ENCODE measurements at places on chromosomes 12 and 14.

DNA sequence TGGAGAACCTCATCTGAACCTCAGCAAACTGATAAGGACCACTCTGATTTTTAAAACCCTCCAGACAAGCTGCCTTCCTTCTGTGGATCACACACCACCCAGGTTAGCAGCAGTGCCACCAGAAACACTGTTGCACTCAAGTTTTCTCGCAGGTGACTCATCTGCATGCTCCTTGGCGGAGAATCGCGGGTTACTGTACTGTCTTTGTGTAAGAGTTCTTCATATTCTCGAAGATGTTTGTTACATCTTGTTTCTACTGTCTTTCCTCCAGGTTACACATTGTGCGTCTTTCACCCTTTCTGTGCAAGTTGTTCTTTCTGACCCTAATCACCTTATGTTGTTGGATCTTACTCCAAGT is 331.2 kb downstream of the CACNA1C start:
- DNase-seq, result no peak

DNA sequence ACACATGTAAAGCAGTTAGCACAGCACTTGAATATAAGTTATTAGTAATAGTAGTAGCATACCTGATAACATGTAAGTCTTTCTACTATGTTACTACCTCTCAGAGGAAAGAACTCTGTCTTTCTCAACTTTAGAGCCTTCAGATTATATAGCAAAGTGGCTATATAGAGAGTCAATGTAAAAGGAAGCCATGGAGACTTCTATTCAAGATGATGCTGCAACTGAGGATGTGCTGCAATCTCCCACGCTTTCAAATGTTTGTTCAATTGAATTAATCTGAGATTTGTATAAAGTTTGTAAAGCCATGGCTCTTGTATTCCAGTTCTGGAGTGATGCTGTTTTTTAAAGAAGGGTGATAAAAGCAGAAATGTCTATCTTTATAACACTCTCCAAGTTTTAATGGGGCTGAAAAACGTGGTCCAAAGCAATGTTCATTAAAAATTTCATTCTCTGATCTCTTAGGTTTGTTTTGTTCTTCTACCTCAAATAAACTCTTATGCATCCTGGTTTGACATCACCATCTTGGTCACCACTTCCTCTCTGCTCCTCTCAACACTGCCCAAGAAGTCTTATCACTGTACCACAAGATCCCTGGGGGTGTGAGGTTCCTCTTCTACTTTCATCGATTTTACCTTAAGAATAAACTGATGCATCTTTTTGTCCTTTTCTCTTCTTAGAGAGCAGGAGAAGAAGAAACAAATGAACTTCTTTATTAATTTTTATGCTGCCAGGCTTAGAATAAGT is 40.6 kb downstream of the C12orf42 start:
- no peak for DNase-seq

DNA sequence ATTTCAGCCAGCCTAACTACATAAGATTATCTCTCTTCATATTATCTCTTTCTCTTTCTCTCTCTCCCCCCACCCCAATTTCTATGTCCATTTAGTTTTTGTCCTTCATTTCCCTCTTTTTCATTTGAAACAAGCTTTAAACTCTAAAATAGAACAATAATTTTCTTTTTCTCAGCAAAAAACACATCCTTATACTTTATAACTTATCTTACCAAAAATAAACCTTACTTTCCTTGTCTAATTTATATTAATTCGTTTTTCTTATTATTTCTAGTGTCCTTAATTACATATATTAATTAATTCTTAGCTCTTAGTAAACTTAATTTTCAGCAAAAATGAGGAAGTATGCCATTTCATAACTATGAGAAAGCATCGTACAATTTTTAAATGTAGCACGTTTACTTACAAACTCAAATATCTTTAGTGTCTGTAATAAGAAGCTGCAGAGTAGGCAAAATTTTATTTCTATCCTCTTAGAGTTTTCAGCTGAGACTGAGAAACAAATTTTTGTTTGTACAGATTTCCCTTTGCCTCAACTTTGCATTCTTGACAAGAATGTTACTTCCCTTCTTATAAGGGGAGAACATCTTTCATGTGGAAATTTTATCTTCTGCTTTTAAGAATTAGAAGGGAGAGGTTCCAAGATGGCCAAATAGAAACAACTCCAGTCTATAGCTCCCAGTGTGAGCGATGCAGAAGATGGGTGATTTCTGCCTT is 65.1 kb upstream of the ST8SIA1 start:
- no peak for DNase-seq

- DNase-seq, result no peak
Observed at GRCh38 chr12:74490390-74491064, 47.1 kb upstream of the ATXN7L3B start.

DNA sequence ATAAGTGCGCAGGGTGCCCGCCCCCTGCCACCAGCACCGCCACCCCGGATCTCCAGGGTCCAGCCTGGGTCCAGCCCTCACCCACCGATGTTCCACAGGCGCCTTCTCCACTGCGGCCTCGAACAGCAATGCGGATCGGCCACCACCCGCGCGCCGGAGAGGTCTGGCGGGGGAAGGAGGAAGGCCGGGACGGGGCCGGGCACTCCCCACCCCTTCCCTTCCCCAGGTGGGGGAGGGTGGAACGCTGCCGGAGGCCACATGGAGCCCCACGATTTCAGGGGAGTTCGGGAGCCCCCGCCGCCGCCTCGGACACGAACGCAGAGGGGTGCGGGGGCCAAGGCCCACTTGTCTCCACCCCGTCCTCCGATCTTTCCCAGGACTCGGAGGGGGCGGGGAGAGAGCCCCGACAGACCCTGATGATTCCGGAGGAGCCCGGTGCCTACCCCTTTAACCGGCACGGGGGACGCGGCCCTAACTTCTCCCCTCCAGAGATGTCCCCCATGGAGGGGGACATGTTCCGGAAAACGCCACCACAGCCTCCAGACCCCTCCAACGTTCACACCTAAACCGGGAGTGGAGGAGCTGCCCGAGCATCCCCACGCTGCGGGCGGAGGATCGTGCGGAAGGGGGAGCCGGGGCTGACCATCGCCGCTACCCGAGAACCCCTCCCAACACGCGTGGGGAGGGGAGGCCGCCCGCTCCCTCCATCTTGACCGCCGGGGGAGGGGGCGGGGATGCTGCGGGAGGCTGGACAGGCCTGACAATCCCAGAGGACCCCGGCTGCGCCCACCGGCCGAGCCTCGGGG is 1.1 kb downstream of the ATXN2 start:
- no peak for DNase-seq
